ENCODE measurements at places on chromosomes 2 and 18.

DNA sequence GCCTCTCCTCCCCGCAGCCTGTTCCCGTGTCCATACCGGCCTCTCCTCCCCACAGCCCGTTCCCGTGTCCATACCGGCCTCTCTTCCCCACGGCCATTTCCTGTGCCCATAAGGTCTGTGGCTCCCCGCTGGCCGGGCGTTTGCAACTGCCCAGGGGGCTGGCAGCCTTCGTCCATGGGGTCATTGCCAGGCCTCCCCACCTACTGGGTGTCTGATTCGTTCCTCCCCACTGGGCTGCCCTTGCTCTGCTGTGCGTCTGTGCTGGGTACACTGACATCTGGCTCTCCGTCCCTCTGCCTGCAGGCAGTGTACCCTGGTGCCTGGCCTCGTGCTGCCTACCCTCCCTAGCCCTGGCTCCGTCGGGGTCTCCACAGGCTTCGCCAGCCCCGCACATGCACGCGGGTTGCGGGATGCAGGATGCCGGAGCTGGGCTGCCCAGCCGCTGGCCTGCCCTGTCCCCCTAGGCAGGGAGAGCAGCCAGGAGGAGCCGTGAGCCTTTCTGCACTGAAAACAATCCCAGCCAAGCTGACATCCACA, 67.8 kb downstream of the NFATC1 start:
- no peaks in the 10 kb centered on the region for H3K27me3 ChIP-seq
- no peaks in the 10 kb centered on the region for H3K4me1 ChIP-seq
- peaks cover 8% of the 10 kb centered on the region for H3K36me3 ChIP-seq
- H3K4me3 ChIP-seq, result no peak overlapping the region
- no peak overlapping the region for H3K27ac ChIP-seq

GRCh38 chr2:143426296-143426695, 297.1 kb downstream of the ARHGAP15 start:
- H3K27ac ChIP-seq, result no peak overlapping the region
- H3K27me3 ChIP-seq, result no peaks in the 10 kb centered on the region
- DNase-seq, result no peak
- H3K4me1 ChIP-seq, result peaks cover 76% of the 10 kb centered on the region
- H3K4me3 ChIP-seq, result no peak overlapping the region
- H3K36me3 ChIP-seq, result no peaks in the 10 kb centered on the region

DNA sequence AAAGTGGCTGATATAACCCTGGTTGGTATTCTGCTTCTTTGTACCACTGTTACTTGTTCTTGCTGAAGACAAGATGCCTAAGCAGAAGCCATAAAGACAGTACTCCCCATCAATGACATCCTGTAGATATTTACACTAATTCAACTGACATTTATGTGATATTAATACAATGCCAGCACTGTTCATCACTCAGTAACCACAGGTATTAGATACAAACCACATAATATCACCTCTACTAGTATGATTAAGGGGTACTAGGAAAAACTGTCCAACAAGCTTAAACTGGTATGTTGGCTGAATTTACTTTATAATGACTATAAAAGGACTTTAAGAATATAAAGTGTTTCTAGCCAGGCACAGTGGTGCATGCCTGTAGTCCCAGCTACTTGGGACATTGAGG, 65.8 kb downstream of the RTN4 start:
- DNase-seq, result no peak
- H3K36me3 ChIP-seq, result peaks cover 9% of the 10 kb centered on the region
- peaks cover 62% of the 10 kb centered on the region for H3K4me1 ChIP-seq
- no peak overlapping the region for H3K27ac ChIP-seq

- H3K4me3 ChIP-seq, result no peak overlapping the region
- no peak overlapping the region for H3K27ac ChIP-seq
- no peaks in the 10 kb centered on the region for H3K36me3 ChIP-seq
- no peaks in the 10 kb centered on the region for H3K27me3 ChIP-seq
Observed at GRCh38 chr18:40152859-40153258, 1802.2 kb upstream of the PIK3C3 start.

- no peak overlapping the region for H3K27ac ChIP-seq
- no peak overlapping the region for H3K4me3 ChIP-seq
- H3K4me1 ChIP-seq, result peaks cover 24% of the 10 kb centered on the region
- DNase-seq, result no peak
- H3K36me3 ChIP-seq, result no peaks in the 10 kb centered on the region
- H3K27me3 ChIP-seq, result peaks cover 7% of the 10 kb centered on the region
Observed at GRCh38 chr2:96952976-96953610, 33.3 kb downstream of the FAM178B start.

DNA sequence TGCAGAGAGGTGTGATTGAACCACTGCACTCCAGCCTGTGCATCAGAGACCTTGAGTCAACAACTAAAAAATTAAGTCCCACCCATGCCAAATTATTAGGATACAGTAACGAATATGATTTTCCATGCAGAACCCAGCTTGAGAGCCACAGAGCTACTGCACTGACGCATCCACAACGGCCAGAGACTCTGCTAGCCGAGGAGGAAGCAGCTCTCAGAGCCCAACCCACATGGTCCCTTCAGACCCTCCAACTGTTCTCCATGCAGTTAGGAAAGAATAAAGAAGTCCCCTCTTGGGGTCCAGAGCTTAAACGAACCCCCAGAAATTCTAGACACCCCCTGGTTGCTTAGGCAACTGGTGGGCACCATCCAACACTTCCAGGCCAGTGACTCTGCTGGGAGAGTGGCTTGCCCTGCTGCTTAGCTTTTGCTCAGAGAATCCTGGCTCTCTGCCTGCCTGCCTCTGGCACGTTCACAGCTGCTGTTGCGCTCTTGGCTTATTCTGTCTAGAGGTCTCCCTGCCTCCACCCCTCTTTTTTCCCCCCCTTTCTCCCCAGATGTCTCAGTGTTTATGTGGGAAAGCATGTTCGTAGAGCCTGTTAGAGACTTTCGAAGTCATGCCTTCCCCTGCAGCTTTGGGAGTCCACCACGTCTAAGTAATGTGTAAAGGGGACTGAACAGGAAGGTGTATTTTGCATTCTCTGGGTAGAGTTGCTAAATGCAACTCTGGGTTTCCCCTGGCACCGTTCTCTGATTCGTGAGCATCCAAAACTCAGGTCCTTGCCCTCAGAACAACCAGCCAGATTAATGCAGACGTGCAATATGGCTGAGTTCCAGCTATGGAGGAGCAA, 26.0 kb upstream of the SP3 start:
- no peak overlapping the region for H3K4me3 ChIP-seq
- H3K36me3 ChIP-seq, result no peaks in the 10 kb centered on the region
- no peak overlapping the region for H3K27ac ChIP-seq
- peaks cover 1% of the 10 kb centered on the region for H3K27me3 ChIP-seq

DNA sequence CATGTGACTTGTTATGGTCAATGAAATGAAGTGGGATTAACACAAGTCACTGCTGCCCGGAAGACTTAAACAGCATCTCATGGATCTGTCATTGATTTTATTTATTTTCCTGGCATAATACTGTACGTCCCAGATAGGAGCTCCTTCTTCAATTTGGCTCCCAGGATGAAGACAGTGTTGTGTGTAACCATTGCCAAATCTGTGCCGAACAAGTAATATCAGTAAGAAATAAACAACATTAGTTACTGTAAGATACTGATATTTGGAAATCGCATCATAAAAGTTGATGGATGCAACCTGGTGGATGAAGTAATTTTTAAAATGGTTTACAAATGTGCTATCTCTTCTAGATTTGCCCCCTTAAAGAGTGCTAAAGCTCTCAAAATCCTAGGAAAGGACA, 419.0 kb upstream of the MMADHC start:
- no peak for DNase-seq
- H3K27me3 ChIP-seq, result no peaks in the 10 kb centered on the region
- H3K27ac ChIP-seq, result no peak overlapping the region
- no peaks in the 10 kb centered on the region for H3K4me1 ChIP-seq
- no peaks in the 10 kb centered on the region for H3K36me3 ChIP-seq

GRCh38 chr2:239182981-239183791, 217.6 kb downstream of the HDAC4 start:
- no peak overlapping the region for H3K4me3 ChIP-seq
- H3K36me3 ChIP-seq, result peaks cover 35% of the 10 kb centered on the region
- H3K27ac ChIP-seq, result no peak overlapping the region

DNA sequence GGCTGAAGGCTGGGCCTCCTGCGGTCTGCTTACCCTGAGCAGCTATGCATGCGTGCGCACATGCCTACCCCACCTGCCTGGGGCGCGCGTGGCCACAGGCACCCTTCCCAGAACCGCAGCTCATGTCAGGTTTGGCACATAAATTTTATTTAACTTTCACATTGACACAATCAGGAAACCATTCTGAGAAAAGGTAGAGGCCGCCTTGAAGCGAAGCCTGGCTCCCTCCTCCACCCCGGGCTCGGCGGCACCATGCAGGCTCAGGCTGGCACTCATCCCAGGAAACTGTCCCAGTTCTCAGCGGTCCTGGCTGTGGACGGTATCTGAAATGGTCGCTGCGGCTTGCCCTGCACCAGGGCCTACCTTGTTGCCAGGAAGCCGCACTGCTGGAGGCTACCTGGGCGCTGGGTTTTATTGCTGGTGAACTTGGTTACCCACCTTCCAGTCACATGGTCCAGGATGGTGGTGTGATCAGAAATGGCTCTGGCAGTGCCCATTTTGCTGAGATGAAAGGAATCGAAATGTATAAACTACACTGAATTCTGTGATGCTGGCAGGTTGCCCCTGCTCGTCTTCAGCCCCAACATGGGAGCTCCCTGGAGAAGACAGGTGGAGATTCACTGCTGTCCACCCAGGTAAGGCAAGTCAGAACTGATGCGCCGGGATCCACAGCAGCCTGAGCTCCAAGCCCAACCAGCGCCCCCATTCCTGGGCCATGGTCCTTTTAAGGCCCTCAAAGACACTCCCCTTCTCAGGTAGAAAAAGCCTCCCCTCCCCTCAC, 25.5 kb downstream of the CHST10 start:
- no peak overlapping the region for H3K4me3 ChIP-seq
- no peak overlapping the region for H3K27ac ChIP-seq
- H3K4me1 ChIP-seq, result no peaks in the 10 kb centered on the region
- DNase-seq, result no peak
- H3K36me3 ChIP-seq, result peaks cover 22% of the 10 kb centered on the region

DNA sequence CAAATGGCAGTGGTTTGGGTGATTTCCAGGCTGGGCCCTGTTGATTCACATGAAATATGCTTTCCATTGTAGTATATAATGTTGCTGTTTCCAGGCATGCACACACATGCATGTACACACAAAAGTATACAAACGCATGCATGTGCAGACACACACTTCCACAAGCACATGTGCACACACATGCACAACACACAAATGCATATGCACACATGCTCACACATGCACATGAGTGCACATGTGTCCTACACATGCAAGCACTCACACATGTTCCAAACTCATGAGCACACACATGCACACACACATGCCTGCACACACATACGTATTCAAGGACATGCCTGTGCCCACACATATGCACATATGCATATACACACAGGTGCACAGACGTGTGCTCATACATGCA, 30.6 kb downstream of the SNTG2 start:
- peaks cover 10% of the 10 kb centered on the region for H3K27me3 ChIP-seq
- peaks cover 6% of the 10 kb centered on the region for H3K4me1 ChIP-seq
- DNase-seq, result no peak
- H3K27ac ChIP-seq, result no peak overlapping the region
- H3K36me3 ChIP-seq, result no peaks in the 10 kb centered on the region

GRCh38 chr2:150129921-150130575, 357.4 kb downstream of the RND3 start:
- no peaks in the 10 kb centered on the region for H3K36me3 ChIP-seq
- H3K4me1 ChIP-seq, result no peaks in the 10 kb centered on the region
- no peaks in the 10 kb centered on the region for H3K27me3 ChIP-seq

GRCh38 chr2:105100046-105100840, 62.4 kb downstream of the MRPS9 start:
- H3K27me3 ChIP-seq, result peaks cover 1% of the 10 kb centered on the region
- no peak overlapping the region for H3K4me3 ChIP-seq
- H3K27ac ChIP-seq, result no peak overlapping the region
- peaks cover 39% of the 10 kb centered on the region for H3K36me3 ChIP-seq
- H3K4me1 ChIP-seq, result peaks cover 6% of the 10 kb centered on the region
- no peak for DNase-seq

DNA sequence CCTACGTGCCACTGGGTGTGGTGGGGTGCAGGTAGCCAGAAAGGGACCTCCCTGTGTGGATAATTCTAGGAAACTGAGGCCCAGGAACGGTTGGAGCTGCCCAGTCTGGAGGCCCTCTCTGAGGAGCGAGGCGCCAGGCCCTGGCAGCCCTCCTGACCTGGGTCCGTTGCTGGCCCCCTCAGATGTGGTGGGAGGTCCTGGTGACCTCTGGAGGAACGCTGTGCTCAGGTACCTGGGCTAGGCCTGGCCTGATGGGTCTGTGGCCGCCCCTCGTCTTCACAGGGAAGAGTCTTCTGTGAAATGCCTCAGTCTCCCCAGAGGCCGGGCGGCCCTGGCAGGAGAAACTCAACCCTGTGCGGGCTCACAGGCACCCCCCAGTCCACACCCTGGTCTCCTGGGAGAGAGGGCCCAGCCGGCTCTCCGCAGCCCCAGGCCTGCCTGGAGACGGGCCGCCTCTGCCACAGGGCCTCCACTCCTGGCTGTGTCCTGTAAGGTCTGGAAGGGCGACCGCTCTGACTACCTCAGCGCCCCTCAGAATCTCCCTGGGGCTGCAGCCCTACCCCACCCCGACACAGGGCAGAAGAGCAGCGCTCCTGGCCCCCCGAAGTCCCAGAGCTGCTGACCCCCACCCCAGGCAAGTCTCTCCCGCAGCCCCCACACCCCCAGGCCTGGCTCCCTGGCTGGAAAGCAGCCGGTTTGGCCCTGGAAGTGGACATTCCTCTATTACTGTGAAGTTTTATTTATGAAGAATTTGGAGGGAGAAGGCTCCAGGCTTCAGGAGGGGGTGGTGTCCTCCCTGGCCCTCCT, 3.7 kb downstream of the B3GNT7 start:
- H3K4me3 ChIP-seq, result no peak overlapping the region
- DNase-seq, result no peak
- peaks cover 3% of the 10 kb centered on the region for H3K36me3 ChIP-seq
- peaks cover 46% of the 10 kb centered on the region for H3K4me1 ChIP-seq

- H3K4me1 ChIP-seq, result peaks cover 2% of the 10 kb centered on the region
- H3K27me3 ChIP-seq, result peaks cover 7% of the 10 kb centered on the region
Observed at GRCh38 chr18:26133652-26134051, at the start of gene PSMA8. PSMA8 (plus strand) TSS chr18:26133869; CDS start chr18:26133966, 97 bp downstream.

Data from immature natural killer cell (primary cell).